ENCODE measurements at places on chromosomes 7 and 10.

DNA sequence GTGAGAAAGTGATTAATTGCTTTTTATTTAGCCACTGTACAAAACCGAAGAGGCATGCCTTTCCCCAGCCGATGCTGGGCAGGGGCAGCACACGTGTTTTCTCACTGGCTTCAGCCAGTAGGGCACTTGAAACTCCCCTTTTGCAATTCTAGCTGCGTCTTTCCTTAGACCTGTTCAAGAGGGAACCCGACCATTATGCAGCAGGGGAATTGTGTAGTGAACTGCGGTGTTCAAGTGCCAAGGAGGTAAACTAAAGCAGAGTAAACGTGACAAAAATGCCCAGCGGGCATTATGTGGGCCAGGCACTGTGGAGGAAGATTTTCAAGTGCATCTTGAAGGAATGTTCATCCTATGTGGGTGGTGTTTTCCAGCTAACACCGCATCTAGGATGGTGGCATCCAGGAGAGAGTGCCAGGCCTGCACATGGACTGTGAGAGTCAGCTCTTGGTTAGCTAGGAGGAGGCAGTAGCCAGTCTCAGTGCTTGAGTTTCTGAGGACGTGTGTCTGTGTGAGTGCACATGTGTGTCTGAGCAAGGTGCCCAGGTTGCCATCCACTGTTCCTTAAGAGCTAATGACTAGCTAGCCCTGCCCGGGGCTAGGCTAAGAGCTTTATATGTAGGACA lies 3.3 kb downstream of the WIPF3 start:
- no peak for DNase-seq

DNA sequence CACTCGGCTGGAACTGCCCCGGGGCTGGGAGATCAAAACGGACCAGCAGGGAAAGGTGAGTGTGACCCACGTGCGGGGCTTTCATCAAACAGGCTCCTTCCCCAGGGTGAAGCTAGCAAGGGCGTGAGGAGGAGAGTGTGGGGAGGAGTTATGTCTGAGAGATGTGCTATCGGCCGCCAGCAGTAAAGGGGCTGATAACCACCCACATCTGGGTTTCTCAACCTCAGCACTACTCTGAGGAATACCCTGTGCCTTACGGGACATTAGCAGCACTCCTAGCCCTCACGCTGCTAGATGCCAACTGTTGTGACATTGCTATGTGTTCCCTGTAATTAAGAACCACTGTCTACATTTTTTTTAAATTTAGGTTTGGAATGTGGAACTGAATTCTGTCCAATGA lies 113.9 kb upstream of the STK17A start:
- no peak for DNase-seq

DNA sequence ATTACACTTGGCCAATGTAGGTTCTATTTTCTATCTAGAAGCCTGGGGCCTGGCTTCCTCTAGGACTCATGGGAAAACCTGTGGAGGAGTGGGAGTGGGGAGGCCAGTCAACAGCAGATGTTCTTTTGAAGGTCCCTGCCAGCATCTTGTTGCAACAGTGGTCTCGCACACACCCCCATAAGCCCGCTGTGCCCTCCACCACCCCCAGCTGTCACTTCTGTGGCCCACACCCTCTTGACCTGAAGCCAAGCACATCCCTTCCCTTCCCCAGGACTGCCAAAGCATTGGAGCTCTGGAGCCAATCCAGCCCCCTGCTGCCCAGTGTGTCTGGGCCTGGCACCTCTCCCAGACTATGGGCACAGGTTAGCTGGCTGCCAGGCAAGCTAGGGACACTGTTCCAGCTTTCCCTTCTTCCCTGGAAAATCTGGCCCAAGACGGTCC lies 1.9 kb upstream of the STX1A start:
- no peak for DNase-seq

GRCh38 chr10:122551450-122551849 lies 9.1 kb upstream of the DMBT1 start:
- no peak for DNase-seq

- DNase-seq: no peak
These were observed 41.9 kb downstream of the ENO4 start for GRCh38 chr10:116891208-116891607.

DNA sequence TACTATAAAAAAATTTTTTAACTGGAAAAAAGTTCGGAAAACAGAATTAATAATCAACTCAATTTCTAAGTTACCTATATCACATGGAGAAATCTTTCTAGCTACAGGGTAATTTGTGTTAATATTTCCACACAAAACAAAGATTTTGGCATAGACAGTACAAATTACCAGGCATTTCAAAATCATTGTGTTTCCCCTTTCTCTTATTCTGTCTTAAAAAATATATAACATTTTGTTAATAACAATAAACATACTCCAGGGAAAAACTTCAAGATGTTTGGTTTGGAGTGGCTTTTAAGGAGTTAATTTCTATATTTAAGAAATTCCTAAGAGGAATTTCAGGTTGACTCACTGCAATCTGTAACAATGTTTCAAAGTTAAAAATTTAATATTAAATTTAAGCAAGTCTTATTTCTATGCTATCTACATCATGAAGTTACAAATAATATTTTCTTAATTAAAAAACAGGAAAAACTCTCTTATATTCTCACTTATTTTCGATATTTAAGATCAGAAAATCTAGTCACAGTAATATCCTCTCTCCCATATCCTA lies 132.6 kb downstream of the NRBF2 start:
- no peak for DNase-seq

GRCh38 chr7:26525398-26526264 lies 234.0 kb downstream of the SNX10 start:
- no peak for DNase-seq

- peak; percentile 56 for DNase-seq
These were observed 4.4 kb upstream of the MYL7 start for GRCh38 chr7:44145479-44145968.

DNA sequence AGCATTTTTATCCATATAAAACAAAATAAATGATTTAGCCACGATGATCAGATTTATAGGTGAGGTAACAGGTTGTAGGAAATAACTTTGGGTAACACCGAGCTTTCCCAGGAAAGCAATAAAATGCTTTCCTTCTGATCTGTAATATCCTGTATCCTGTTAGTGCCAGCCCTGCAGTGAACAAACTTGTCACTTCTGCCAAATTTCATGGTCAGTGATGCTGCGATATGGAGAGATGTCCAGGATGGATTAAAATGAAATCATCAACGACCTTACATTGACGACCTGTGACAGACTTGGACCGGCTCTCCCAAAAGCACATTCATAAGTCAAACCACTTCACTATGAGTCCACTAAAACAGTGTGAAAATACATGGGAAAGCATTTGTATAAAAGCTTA lies 608.0 kb upstream of the NRP1 start:
- DNase-seq: no peak

- DNase-seq: no peak
These were observed 77.5 kb upstream of the INSIG1 start for GRCh38 chr7:155219947-155220769.

GRCh38 chr10:109450702-109451101 lies 472.6 kb downstream of the XPNPEP1 start:
- no peak for DNase-seq

- DNase-seq: no peak
These were observed 171.6 kb downstream of the LRRN3 start for GRCh38 chr7:111262293-111263116.

DNA sequence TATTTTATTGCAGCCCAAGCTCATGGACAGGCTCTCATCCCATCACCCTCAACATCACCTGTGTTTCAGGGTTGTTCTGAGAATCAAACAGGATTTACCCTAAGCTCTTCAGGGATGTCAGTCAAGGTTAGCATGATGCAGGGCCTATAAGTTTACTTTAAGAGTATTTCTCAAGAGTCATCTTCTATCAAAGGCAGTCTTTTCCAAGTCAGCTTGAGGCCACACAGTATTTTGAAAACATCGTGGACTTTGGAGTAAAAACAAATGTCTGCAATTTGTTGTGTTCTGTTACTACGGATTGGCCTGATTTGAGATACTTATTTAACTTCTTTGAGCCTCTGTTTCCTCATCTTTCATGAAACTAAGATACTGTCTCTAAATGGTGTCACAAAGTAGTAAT lies 42.0 kb upstream of the NRP1 start:
- DNase-seq: no peak

DNA sequence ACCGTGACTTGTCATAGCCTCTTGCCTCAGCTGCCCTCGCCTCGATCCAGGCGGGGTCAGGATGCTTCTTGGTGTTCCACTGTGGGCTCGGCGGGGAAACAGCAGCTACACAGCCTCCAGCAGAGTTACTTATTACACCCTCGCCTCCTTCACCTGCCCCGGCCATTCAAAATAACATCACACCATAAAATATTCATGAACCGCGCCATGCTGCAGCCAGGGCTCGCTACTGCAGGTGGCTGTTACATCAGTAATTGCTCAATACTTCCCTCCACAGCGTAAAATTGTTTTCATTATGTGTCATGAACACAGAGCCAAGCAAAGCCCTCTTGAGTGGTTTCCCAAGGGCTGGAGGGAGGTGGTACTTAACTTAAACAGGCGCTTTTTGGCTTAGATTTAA lies 241.5 kb upstream of the SP8 start:
- no peak for DNase-seq

GRCh38 chr10:22324413-22324812 lies 3.5 kb downstream of the BMI1 start:
- no peak for DNase-seq

- DNase-seq: no peak
These were observed 44.2 kb upstream of the LRRC4 start for GRCh38 chr7:128075242-128076095.

GRCh38 chr10:921471-922414 lies 9.8 kb downstream of the LARP4B start:
- no peak for DNase-seq

DNA sequence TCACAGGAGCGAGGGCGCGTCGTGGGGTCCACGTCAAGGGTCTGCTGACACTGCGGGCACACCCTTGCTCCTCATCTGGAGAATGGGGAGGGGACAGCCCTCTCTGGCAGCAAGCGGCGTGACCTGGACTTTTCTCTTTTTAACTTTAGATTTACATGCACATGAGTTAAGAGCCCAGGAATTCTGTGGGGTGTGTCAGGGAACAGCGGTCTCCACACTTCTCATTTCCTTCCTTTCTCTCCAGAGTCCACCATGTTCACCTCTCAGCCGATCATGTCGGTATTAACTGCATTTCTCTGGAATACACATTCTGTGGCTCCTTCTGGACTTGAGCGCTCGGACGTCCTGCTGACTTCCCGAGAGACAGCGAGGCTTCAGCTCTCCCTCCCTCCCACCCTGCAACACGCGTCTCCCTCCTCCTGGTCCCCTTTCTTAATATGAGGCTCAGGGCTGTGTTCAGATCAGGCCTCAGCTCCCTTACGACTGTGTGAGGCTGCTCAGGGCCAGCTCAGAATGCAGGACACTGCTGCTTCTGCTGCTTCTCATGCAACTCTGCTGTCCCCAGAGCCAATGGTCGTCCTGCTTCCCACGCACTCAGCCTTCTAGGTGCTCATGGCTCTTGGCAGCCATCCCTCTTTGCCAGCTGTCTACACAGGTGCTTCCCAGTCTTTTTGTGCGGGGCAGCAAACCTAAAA lies 261.3 kb downstream of the ELFN1 start:
- no peak for DNase-seq

GRCh38 chr10:77245953-77246352 lies 391.7 kb downstream of the KCNMA1 start:
- no peak for DNase-seq

GRCh38 chr7:36115448-36116321 lies 37.4 kb upstream of the EEPD1 start:
- DNase-seq: no peak

- no peak for DNase-seq
These were observed at the start of gene SMARCD3 for GRCh38 chr7:151248346-151249033. Gene SMARCD3 (minus strand): TSS chr7:151248694. CDS start chr7:151248562, 132 bp downstream.

- DNase-seq: no peak
These were observed 92.6 kb downstream of the DGKI start for GRCh38 chr7:137753948-137754851.

- DNase-seq: no peak
These were observed 158.8 kb upstream of the SEMA3E start for GRCh38 chr7:83807774-83808173.

DNA sequence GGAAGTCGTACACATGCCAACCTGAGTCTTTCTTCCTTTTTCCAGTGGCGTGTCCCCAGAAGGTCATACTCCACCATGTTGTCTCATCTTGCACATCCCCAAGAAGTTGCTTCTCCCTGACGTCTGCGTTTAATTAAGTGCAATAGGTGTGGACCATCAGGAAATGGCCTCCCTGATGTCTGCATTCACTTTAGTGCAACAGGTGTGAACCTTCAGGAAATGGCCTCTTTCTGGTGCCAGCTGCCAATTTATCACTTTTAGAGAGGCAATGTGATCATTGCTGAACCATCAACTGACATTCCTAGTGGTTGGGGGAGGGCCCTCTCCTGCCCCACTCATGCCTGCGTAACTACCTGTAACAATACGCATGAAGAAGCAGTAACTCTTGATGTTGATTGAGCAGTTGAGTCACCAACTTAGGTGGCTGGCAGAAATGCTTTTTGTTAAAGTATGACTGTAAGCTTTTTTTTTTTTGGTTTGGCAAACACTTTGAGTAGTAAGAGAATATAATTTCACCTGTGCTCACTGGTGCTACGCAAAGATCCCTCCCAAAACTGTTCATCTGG lies 25.8 kb downstream of the SCIN start:
- DNase-seq: no peak

DNA sequence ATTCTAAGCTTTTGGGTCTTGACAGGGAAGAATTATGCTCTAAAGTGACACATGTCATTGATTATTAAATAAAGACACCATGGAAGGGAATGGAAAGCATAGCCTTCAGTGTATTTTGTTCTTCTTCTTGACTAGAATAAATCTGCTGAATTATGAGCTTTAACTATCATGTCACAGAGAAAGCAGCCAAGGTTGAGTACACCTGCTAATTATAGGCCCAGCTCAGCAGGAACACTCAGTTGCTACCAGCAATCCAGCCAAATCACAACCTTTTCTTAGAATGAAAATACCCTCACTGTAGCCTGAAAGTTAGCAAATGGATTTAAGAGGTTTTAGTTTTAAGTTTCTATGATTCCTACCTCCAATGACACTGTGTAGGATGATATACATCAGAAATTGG lies 225.3 kb upstream of the RHOBTB1 start:
- no peak for DNase-seq

DNA sequence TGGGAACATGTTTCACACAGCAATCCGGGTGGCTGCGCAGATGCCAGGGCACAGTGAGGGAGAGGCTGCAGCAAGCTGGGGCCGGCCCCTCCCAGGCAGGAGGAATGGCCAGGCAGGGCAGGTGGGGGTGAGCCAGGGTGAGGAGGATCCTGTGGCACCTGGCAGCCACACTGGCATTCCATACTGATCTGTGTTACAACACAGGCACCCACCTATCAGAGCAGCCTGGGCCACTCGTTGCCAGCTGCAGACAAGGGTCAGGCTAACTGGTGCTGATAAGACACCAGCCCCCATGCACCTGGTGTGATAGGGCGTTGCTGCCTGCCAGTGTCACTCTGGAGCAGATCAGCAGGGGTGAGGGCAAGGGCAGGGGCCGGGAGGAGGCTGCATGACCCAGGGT lies 16.6 kb upstream of the RET start:
- no peak for DNase-seq

- no peak for DNase-seq
These were observed 4.7 kb downstream of the CACNB2 start for GRCh38 chr10:18144928-18145327.

- no peak for DNase-seq
These were observed 78.3 kb downstream of the PROSER2 start for GRCh38 chr10:11901454-11901832.

- no peak for DNase-seq
These were observed 9.8 kb downstream of the RBP4 start for GRCh38 chr10:93591065-93591808.
